ENCODE measurements at places on chromosomes 4 and X.

DNA sequence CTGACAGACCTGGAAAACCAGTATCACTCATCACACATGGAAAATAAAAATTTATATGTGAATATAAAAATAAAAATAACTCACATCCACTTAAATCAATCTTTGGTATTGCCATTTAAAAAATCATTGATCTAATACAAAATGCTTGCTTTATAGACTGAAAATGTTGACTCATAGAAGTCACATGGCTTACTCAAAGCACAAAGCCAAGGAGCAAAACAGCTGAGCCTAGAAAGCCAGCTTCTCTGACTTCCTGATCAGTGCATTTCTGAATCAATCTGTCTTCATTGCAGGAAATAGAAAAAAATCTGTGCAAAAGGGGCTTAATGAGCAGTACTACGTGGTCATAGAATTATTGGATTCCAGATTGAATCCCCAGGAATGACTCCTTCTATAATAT lies 176.9 kb upstream of the HS3ST1 start:
- no peak for DNase-seq

- DNase-seq, result no peak
These were observed 32.7 kb upstream of the ADH7 start for GRCh38 chr4:99467887-99468286.

DNA sequence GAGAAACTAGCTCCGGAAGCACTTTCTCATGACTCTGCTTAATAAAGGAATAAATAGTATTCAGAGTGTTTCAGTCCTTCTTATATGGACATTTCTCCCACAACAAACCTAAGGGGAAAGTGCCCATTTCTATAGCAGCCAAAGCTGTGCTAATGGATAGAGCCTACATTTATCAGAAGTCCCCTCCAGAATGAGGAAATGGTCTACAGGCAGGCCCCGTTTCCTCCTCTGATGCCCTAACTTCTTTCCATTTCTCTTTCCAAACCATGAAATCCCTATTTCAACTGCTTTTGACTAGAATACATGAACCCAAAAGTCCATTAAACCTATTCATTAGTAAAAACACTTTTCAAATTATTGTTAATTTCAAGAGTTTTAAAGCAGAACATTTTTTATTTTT lies 4.5 kb downstream of the ACSL1 start:
- DNase-seq, result no peak

DNA sequence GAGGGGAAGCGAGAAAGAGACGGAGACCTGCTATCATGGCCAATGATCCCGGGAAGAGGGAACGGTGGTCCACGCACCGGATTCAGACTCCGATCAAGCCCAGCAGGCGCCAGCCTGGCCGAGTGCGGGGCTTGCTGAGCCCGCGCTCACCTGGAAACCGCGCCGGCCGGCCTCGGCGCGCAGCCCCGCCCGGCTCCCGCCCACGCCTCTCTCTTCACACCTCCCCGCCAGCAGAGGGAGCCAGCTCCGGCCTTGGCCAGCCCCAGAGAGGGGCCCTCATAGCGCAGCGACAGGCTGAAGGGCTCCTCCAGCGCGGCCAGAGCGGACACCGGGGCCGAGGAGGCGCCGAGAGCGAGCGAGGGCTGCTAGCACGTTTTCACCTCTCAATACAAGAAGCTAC lies 36.8 kb upstream of the SPANXN2 start:
- no peak for DNase-seq

- DNase-seq, result no peak
These were observed 213.0 kb downstream of the NKX6-1 start for GRCh38 chr4:84286048-84286447.

GRCh38 chr4:83267121-83267829 lies 17.3 kb downstream of the COQ2 start:
- DNase-seq, result no peak

Data from stimulated activated CD8-positive, alpha-beta memory T cell treated with anti-CD3 and anti-CD28 coated beads, Interleukin-7, amount 100 ng/mL, for 24 hours (primary cell).